ENCODE measurements at places on chromosomes 3 and 15.

DNA sequence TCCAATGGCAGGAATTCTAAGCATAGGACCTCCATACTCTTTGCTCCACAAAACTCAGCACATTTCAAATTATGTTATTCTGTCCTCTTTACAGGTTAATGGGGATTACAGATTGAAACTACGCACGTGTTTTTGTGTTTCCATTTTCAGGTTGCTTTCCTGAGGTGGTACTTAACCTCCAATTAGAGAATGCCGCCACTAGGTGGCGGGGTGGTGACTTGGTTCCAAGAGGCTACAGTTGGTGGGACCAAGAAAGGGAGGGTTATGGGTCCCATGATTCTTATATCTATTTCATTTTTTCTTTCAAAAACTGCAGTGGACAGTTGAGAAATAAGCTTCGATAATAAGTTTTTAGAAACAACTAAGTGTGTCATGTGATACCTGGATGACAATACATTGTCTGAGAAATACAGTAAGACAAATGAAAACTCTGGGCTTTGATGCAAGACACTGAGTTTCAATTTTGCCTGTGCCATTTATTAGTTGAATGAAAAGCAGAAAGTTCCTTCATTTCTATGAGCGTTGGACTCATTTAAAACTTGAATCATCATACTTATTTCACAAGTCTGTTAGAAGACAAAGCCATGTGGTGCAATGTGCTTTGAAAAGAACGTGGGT, 539.0 kb downstream of the FGF12 start:
- DNase-seq: no peak

DNA sequence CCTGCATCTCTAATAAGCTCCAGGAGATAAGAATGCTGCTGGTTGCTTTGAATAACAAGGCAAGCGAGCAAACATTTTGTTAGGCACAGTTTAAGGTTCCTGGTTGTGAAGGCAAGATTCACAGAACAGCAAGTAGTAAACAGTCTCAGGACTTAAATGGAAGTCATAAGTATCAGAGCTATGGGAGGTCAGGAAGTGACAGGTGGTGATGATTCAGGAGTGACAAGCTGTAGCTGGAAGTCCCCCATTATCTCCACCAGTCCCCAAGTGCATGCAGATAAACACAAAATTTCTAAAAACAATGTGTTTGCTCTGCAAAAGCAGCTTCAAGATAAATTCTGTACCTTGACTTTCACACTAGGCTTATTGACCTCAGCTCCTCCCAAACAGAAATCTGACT, 3.3 kb downstream of the FETUB start:
- no peak for DNase-seq

- no peak for DNase-seq
Observed at GRCh38 chr3:65785065-65785645, 253.6 kb downstream of the MAGI1 start.

DNA sequence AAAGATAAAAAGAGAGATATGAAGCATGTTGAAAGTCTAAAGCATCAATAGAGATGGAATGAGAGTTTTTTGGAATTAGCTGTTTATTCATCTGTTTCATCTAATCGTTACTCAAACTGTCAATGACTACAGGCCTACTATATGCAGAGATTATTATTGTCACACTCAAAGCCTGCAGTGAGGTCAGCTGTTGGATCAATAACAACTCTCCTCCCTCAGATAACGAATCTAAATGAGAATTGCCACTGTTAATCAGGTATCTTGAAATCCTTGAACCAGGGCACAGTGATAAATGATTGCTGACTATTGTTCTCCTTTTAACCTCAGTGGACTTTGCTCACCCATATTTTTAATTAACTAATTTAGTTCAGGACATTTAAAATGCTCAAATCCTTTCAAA, 192.3 kb upstream of the SGO1 start:
- DNase-seq: no peak

DNA sequence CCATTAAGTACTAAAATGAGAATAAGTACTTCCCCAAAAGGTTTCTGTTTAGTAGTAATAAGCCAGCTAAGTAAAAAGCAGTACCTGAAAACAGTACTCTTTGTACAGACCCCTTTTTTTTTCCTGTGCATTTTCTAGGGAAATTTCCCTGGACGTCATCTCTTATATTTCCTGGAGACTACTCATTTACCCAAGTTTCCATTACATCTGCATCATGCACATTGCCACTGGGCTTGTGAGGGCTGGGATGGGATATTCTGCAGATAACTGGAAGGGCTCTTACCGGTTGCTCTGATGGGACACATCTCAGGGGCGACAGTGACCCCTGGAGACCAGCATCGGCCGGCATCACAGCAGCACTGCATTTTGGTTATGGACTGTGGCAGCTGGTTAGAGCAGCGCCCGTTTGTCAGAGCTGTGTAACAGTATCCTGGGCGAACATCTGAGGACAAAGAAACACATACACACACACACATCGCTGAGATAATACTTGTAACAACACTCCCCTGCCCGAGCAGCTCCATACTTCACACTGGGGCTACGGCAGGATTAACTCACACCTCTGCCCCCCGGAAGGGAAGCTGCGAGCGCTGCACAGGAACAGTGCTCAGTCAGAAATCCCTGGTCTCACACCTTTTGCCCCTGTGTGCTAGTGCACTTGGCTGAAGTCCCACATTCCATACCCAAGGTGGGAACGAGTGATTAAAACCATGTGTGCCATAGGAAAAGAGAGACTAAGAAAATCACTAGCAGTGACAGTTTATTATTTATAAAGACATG, 124.9 kb downstream of the FBN1 start:
- no peak for DNase-seq

- DNase-seq: no peak
Observed at GRCh38 chr3:131007782-131008181, 18.8 kb downstream of the ASTE1 start.

DNA sequence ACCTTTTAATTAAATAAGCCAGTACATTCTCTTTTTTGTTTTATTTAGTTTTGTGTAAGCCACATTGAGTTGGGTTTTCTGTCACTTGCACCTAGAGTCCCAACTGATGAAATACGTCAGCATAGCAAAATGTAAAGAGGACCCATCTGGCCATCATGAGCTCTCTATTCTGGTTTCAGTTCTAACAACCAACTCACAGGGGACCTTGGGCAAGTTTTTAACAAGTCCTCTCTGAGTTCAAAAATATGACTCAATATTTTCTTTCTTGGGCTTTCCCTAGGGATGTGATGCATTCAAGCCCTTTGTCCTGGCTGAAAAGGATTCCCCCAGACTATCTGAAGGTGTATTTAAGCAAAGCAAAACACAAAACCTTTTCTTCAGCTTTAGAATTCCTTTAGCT, 32.9 kb downstream of the PLCH1 start:
- no peak for DNase-seq

- DNase-seq: no peak
Observed at GRCh38 chr3:195921334-195921791, 13.0 kb upstream of the TNK2 start.

- no peak for DNase-seq
Observed at GRCh38 chr3:159634483-159634882, 354.2 kb upstream of the IL12A start.

DNA sequence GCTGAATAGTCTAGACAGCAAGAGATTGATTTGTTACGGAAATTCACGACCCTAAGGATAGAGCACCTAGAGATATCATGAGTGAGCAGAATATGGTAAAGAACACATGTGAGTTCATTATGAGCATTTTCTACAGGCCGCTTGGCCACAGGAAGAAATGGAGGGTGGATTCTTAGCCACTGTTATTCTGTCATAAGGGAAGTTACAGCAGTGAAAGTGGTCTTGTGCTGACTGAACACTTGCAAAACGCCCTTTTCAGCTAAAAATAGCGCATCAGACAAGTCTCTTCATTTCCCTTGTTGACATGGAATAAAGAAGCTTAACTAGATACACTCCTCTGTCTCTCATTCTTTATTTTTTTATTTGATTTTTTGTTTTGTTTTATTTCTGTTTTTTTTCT, 19.8 kb downstream of the DGKG start:
- no peak for DNase-seq

GRCh38 chr3:57544181-57545125, at the start of gene DNAH12:
Gene DNAH12, minus strand, starts transcription at chr3:57544344. Its CDS starts 1,474 bp downstream, at chr3:57542870.
- no peak for DNase-seq

DNA sequence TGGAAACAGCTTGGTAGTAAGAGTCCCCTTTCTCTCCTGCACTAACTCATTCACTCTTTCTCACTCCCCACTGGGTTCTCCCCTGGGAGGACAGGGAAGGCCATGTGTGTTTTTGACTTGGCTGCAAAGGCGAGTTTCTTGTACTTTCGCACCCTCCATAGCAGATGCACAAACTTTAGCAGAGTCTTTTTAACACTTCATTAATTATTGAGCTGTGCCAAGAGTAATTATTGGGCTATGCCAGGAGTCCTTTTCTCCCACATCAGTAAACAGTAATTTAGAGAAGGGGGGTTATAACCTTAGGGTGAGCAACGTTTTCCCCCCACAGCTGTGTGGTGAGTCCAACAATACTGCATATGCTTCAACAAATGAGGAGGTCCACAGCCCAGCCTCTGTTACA, 224.4 kb upstream of the ATP11B start:
- no peak for DNase-seq

- DNase-seq: no peak
Observed at GRCh38 chr15:33357845-33358244, 47.1 kb downstream of the RYR3 start.

GRCh38 chr3:51397392-51397791, 6.3 kb downstream of the RBM15B start:
- DNase-seq: no peak

DNA sequence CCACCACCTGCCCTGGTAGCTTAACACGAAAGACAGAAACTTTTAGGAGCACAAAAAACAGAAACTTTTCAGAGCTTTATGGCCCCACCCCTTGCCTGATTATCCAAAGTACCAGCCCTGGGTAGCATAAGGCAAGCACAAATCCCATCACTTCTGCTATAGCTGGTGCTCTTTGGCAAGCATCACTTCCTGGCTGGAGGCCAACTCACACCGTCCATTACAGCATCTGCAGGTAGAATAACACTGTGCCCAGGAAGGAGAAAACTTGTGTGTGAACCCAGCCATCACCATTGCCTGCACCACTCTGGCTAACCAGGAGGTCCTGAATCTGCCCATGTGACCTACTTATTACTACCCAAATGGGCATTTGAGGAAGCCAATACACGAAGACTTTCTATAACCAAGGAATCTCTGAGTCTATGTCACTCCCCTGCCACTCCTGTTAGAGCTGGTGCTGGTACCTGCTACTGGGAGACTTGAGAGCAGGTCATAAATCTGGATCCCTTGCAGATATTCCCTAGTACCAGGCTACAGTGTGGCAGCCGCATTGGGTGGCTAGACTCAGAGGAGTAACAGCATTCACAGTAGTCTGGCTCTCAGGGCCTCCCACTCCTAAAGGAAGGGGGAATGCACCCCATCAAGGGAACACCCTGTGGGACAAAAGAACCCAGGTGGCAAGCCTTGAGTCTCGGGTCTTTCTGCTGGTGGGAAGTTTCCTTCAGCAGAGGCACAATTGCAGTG, 73.3 kb upstream of the AKAP13 start:
- no peak for DNase-seq

- no peak for DNase-seq
Observed at GRCh38 chr3:72896996-72897757, 9.3 kb downstream of the GXYLT2 start.

- DNase-seq: no peak
Observed at GRCh38 chr3:159749406-159749805, 239.2 kb upstream of the IL12A start.

- no peak for DNase-seq
Observed at GRCh38 chr3:48429960-48430707, at the start of gene PLXNB1. Gene PLXNB1, minus strand, starts transcription at chr3:48430086. Its CDS starts 5,475 bp downstream, at chr3:48424611.
